ENCODE measurements at places on chromosomes 12 and 14.

GRCh38 chr12:49631336-49631907 is 8.1 kb downstream of the PRPF40B start:
- no peak for DNase-seq

GRCh38 chr14:103732868-103733620 is 17.4 kb downstream of the ZFYVE21 start:
- DNase-seq = no peak

DNA sequence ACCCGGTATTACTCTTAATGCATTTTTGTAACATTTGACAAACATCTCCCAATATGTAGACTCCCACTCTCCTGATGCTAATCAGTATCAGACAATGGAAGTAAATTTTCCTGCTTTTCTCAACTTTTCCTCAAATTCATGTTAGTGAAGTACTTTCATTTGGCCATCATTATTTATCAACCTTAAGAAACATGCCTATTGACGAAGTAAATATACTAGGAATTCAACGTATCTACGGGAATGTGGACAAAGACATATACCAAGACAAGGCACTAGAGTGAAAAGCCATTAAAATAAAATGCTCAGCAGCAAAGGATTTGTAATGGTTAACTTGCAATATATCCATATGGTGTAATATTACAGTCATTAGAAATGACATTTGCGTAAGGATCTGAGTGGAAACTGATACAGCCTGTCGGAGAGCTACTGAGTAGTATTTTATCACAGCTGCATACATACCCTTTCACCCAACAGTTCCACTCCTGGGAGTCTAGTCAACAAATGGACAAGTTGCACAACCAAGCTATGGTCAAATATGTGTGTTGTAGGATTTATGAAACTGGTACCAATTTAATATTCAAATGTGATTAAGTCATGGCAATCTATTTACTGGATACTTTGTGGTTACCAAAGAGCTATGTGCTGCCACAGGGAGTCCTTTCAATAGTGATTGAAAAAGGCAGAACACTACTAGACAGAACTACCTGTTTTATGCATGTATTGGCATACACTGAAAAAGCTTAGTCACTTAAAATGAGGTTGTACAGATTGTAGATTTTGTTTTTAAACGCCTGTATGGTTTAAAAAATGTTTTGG is 26.5 kb downstream of the NUDT4 start:
- no peak for DNase-seq

- DNase-seq = no peak
Measured at GRCh38 chr12:716506-716905, 35.9 kb upstream of the WNK1 start.

DNA sequence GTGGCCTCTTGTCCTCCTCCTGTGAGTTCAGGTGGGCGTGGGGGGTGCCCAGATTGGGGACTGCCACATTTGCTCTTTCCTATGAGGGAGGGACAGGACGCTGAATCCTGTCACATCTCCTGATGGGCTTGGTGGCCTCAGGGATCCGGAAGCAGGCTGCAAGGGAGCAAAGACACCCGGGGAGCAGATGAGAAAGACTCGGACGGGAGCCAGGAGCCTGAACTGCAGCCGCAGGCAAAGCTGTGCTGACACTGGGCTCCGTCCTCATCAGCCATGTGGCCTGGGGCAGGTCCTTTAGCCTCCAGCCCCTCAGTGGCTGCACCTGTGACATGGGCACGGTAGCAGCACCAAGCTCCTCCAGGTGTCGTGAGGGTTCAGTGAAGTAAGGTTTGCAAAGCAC is 40.8 kb upstream of the RFLNA start:
- DNase-seq = no peak

- no peak for DNase-seq
Measured at GRCh38 chr12:11669348-11669747, 19.9 kb downstream of the ETV6 start.

DNA sequence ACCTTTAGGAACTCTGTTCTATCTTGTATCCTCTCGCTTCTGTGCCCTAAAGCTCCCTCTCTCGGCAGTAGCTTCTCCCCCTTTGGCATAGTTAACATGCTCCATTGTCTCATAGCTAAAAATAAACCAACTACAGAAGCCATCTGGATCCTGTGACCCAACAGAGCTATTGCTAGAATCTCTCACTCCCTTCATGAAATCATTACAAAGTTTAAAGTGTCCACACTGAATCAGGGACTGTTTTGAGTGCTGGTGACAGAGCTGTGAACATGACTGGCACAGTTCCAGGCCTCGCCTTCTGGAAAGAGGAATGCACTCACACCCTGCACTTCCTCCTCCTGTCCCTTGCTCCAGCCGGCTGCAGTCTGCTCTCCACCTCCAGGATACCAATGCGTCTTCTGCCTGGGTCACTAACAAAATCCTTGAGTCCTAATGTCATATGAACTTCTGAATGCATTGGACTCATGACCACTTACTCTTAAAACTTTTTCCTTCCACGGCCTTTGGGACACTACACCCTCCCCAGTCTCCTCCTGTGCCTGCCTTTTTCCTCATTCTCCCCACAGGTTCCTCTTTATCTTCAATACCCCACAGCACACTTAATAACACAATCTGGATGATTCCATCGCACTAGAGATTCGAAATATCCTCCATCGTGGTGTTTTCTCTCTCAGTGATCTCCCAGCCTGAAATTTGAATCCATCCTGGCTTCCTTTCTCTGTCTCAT is 13.2 kb downstream of the PLBD1 start:
- DNase-seq = no peak
